CD4-positive, alpha-beta T cell (primary cell): ENCODE measurements at places on chromosomes 2 and 18.

- DNase-seq: no peak
Measured at GRCh38 chr18:32366586-32367538, 103.8 kb downstream of the GAREM1 start.

DNA sequence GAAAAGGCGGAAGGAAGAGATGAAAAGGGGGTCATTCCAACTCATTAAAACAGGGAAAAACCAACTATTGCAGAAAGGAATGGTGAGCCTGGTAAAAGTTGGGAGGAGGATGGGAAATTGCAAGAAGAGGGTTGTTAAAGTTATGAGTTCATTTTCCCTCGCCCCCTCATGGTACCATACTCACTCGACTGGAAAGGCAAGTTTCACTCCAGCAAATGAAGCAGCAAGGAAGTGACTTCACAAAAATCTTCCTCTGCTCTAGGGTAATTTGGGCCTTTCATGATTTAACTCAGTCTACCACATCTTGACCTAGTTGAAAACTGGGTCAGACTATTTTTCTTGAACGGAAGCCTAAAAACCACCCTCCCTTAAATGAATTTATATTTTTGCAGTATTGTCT, 22.8 kb upstream of the DAW1 start:
- peak; percentile 82 for DNase-seq

- no peak for DNase-seq
Measured at GRCh38 chr18:48942086-48942485, 8.7 kb downstream of the SMAD7 start.

DNA sequence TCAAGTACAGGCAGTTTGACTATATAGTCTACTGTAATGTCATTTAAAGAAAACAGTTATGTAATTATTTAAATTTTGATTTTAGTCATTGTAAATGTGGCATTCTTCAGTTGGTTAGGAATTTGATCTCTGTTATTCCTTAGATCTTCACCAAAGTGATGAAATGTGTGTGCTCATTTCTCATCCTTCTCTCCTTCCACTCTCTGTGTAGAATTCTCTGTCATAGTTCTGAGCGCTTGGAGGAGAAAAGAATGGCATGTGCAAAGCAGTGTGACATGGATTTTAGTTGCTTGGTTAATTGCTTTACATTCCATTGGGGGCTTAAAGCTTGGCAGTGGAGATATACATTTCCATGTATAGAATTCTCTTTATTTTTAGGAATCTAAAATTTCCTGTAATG, 14.8 kb downstream of the PIK3C3 start:
- DNase-seq: no peak

DNA sequence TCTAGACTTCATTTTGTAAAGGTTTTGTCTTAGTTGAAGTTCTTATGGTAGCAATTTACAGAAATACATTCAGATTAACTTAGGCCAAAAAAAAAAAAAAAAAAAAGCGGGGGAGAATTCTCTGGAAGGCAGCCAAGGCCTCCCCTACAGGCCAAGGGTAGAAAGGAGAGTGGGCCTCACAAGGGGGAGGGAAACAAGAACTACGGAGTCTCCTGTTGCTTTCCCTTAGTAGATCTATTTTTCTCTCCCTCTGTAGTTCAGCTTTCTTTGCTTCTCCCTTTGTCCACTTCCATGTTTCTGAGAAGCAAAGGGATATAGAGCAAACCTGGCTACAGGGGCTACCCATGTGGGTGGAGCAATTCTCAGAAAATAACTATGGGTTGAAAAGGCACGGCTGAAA, 2.4 kb upstream of the STK11IP start:
- DNase-seq: no peak

GRCh38 chr2:138831154-138831553, 51.0 kb upstream of the NXPH2 start:
- no peak for DNase-seq

DNA sequence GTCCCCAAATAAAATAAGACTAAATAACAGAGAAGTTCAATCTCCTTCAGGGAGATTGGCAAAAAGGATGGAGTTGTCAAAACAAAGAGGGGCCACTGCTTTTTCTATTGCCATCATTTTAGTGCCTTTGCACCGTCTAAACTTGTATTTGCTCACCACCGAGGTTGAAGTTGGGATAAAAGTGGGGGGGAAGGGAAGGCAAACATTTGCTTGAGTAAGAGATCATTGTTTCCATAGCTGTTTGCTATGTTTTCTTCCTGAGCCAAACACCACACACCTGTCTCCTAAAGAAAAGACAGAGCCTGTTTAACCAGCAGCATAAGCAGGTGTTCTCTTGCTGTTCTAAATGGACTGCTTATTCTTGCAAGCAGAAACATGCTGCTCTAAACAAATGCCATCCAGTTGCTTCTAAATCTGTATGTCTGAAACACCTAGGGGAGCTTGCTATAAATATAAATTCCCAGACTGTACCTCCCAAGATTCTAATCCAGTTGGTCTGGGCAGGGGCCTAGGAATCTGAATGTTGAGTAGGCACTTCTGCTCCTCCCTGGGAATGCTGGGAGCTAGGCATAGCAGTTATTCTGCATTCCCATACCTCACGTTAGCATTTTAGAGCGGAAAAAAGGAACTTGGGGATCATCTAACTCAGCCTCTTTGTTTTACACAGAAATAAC, 179.4 kb upstream of the ARL4C start:
- DNase-seq: no peak

GRCh38 chr2:181790716-181791649, 100.5 kb upstream of the ITPRID2 start:
- peak; percentile 27 for DNase-seq

DNA sequence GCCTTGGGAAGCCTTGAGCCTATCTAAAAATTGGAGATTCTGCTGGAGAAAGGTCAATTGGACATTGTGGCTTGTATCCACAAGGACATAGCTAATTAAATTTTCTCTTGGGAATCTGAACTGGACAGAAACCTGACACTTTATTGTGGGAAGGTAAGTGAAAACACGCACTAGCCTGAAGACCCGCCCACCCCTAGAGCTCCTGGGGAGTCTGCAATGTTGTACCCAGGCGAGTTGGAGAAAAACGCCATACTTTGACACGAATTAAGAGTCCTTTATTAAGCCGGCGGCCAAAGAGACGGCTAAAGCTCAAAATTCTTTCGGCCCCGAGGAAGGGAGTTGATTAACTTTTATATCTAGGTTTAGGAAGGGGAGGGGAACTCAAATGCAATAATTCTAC, 1.2 kb upstream of the ZNF892 start:
- no peak for DNase-seq

DNA sequence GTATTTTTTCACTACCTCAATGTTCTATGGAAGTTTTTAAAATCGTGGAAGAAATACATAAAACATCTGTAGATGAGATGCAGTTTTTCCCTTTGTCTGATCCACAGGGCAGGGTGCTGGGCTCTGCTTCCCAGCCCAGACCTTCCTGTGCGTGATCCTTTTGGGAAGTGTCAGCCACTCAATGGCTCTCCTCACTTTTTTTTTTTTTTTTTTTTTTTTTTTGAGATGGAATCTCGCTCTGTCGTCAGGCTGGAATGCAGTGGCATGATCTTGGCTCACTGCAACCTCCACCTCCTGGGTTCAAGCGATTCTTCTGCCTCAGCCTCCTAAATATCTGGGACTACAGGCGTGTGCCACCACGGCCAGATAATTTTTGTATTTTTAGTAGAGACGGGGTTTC, 32.8 kb downstream of the SOWAHC start:
- no peak for DNase-seq

GRCh38 chr2:149415086-149415485, 84.7 kb downstream of the LYPD6 start:
- DNase-seq: no peak

DNA sequence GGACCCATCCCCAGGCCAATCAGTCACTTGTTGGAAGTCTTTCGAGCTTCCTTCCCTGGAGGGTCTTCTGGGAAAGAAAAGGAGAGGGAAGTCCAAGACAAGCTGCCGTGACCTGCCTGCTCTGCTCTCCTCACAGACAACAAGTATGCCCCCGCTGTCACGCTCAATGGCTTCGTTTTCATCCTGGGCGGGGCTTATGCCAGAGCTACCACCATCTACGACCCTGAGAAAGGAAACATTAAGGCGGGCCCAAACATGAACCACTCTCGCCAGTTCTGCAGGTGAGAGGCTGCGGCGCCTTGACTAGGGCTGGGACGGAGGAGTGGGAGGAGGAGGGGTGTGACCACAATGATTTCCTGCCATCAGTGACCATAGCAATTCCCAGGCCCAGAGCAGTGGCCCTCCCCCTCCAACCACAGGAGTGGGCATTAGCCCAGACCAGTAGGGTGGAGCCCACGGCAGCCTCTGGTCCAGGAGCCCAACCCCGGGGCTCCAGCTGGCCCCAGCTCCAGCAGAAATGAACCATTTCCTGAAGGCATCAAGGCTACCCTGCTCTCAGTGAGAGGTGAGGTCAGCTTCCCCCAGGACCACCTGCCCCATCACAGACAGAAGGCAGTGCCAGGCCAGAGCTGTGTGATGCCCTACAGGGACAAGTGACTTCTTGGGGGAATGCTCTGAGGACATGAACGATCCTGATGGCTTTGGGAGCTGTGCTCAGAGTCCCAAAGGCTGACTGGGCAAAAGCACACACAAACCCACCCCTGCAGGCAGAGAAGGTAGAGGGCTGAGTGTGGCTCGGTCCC, 223.1 kb downstream of the ATAD2B start:
- DNase-seq: no peak

DNA sequence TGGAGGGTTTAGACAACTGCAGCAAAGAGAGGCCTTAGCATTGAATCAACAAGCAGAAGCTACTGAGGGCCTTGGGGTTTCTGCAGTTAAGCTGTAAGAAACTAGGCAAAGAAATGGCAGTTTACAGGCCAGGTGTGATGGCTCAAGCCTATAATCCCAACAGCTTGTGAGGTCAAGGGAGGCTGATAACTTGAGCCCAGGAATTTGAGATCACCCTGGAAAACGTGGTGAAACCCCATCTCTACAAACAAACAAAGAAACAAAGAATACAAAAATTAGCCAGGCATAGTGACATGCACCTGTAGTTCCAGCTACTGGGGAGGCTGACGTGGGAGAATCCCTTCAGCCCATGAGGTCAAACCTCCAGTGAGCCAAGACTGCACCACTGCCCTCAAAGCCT, 421.6 kb upstream of the CHST9 start:
- DNase-seq: no peak

- DNase-seq: no peak
Measured at GRCh38 chr18:36155851-36156757, 26.4 kb downstream of the ELP2 start.

GRCh38 chr2:159046966-159047365, 78.5 kb downstream of the TANC1 start:
- DNase-seq: no peak

GRCh38 chr18:60391571-60392226, 19.1 kb upstream of the MC4R start:
- no peak for DNase-seq

- DNase-seq: no peak
Measured at GRCh38 chr18:77220726-77221125, 28.9 kb upstream of the GALR1 start.

GRCh38 chr2:106053581-106053980, 140.5 kb downstream of the UXS1 start:
- no peak for DNase-seq

- DNase-seq: peak; percentile 73
Measured at GRCh38 chr2:72770879-72771461, 54.9 kb downstream of the EXOC6B start.

DNA sequence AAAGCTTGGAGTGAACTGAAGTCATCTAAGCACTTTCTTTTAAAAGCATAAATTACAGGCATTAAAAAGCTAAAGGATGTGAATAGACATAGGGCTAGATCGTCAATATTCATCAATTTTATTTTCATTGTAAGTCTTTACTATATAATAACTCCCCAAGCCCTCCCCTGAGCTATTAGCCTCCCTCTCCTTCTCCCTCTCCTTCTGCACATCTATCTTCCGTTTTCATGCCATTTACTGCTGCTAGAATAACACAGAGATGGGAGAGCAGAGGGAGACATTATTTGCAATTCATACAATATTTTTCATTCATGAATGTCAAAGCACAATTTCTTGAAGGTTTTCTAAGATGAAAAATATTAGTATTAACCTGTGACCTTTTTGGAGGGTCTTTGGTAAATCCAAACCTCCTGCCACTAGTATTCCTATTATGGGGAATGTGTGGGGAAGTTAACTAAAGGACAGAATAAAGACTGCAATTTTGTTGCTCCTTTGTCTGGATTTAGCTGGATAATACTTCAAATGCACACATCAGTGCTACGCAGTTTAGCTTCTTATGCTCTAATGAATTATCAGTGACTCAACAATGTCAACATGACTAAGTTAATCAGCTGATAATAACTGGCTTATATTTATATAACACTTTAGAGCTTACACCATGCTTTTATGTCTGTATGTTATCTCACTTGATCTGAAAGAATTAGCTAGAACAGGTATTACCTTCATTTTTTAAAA, 28.2 kb upstream of the MFF start:
- no peak for DNase-seq

GRCh38 chr2:158618891-158619490, 162.2 kb downstream of the PKP4 start:
- no peak for DNase-seq

DNA sequence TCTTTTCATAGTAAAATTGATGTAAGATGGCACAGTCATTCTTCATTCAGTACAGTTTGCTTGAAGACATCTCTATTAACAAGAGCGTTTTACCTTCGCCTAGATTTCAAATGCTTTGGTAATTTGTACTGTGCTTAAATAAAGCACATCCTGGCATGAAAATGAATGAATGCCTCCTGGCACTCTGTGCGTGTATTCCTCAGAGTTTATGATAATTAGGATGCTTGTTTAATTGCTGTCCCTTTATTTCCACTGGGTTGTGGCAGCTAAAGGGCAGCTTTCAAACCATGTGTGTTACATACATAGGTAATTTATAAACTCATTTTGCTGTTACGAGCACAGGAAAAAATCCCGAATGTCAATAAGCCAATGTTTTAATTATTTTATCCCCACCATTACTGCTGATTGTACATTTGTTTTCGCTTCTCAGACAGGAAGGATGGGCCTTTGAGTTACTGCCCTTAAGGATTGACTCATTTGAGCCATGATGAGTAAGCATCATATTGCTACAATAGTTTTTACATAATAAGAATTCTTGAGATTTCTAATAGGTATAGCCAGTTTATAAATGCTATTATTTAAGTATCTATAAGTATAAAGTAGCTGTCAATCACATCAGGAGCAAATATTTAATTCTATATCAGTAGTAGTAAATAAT, 516.5 kb downstream of the XIRP2 start:
- no peak for DNase-seq

DNA sequence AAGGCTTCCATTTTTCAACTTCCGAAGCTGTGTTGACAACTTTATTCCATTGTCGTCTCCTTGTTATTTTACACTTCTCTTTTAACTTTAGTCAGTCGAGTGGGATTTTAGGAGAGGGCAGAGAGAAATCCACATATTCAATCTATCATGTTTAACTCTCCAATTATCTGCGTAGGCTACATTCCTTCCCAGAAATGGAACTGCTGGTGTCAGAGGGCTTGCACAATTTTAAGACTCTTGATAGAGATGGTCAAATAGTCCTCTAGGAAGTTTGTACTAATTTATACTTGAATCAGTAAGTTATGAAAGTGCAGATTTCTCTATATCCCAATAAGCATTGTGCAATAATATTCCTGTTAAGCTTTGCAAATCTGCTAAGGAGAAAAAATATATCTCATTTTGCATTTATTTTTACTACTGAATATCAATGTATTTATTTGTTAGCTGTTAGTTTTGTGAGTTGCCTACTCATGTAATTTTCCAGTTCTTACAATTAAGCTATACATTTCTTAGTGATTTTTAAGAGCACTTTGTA, 95.6 kb downstream of the CYP26B1 start:
- no peak for DNase-seq

GRCh38 chr2:150159300-150159699, 328.2 kb downstream of the RND3 start:
- DNase-seq: no peak

GRCh38 chr2:240189686-240190085, 49.2 kb upstream of the OTOS start:
- no peak for DNase-seq

- no peak for DNase-seq
Measured at GRCh38 chr2:172972005-172972619, 103.5 kb upstream of the MAP3K20 start.
